ENCODE measurements at places on chromosomes 4 and X.
A peak's percentile ranks its signal among the peaks of the same experiment; 100 is the strongest.

- no peak for DNase-seq
Observed at GRCh38 chr4:88600176-88600838, 8.0 kb downstream of the HERC3 start.

- DNase-seq, result no peak
Observed at GRCh38 chrX:79564362-79564761, 197.2 kb upstream of the ITM2A start.

- DNase-seq, result no peak
Observed at GRCh38 chr4:85113706-85114105, 147.2 kb upstream of the WDFY3 start.

- DNase-seq, result no peak
Observed at GRCh38 chr4:78414116-78414515, 137.5 kb upstream of the ANXA3 start.

- DNase-seq, result peak; percentile 7
Observed at GRCh38 chr4:86117705-86118302, 242.0 kb downstream of the MAPK10 start.

DNA sequence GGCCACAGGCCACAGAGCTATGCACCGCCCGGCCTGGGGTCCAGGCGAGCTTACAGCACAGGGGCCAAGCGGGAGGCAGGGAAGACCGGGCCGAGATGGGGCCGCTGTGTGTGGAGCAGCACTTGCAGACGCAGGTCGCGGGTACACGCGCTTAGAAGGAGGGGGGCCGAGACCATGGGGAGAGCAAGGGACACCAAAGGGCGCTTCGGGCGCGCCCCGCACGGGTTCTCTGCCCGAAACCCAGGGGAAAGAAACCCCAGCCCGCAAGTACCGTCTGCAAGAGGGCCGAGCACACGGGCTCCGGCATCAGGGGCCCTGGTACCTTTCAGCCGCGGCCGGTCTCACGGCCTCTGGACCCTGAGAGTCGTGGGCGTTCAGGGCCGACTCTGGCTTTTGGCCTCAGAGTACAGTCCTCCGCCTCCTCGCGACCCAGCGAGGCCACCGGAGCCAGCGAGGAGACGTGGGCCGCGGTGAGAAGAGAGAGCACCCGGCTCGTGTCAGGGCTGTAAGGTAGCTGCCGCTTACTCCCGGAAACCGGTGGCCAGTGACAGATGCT, 342 bp downstream of the EOLA2 start:
- DNase-seq, result no peak

DNA sequence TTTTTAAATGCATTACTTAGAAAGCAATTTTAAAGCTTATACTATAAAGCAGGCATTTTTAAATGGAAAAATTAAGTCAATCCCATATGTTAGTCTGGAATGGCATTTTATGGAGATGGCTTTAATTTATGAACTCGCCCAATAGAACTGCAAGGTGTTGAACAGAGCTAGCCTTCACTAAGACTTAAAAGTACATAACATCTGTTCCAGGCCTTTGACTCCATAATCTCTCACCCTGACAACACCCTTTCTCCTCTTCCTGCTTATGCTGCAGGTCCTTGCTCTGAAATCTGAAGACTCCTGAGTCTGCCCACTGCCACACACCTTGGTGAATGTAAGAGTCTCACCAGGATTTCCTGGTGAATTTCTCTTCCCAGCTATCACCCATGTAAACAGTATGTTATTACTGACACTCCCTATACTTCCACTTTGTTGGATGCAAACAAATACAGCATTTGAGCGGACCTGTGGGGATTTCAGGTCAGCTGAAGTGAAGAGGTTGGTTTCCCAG, 17.7 kb upstream of the SLC39A8 start:
- no peak for DNase-seq

DNA sequence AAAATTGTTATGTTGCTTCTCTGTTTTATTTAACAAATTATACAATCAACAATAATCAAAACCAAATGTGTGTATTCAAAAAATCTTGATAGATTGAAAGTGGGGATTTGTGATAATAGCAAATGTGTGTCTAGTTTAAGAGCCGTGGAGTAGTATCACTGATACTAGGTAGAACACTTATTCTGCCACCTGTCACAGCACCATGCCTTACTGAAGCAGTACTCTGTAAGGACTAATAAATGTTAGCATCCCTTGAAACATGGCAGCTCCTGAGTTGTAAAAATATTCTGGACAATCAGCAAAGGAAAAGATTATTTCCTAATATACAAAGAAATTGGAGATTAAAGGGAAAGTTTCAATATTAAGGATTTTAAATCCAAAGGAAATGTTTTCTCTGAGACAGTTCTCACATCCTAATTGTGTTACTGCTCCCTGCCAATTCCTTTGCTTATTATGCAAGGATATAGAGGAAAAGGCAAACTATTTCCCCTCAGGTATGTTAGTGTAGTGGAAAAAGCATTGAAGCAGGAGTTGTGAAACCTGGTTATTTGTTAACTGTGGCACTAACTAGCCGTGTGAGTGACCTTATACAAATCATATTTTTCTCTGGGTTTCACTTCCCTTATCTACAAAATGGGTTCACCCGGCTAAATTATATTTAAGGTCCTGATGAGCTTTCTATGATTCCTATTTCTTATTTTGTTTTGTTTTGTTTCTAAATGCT, 303.1 kb downstream of the ARHGAP24 start:
- DNase-seq, result no peak

DNA sequence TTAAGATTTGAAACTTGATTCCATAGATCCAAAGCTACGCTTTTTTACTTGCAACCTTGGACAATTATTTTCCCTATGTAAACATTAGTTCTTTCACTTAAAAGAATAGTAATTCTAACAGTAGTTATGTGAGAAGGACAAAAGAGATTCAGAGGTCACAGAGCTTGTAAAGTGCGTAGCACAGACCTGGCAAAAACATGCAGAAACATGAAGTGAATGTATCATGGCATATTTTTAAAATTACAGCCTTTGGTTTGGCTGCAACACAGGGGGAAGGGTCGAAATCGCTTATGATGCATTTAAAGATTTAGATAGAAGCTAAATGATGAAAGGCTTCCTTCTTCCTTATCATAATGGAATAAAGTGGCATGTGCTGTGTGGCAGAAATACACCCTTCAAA, 1068.8 kb downstream of the ARAP2 start:
- no peak for DNase-seq
